ENCODE measurements at places on chromosomes 13 and 19.

- no peak for DNase-seq
These were observed 234.3 kb downstream of the TEX29 start for GRCh38 chr13:111554539-111555267.

GRCh38 chr19:18233224-18233825, 7.1 kb upstream of the PDE4C start:
- DNase-seq: no peak

GRCh38 chr19:49255674-49256073, 69.3 kb downstream of the SLC6A16 start:
- no peak for DNase-seq

- no peak for DNase-seq
These were observed 590.1 kb upstream of the SLC10A2 start for GRCh38 chr13:103656311-103656710.

- DNase-seq: no peak
These were observed 4.2 kb downstream of the LIPE start for GRCh38 chr19:42422901-42423461.

- DNase-seq: peak; percentile 91
These were observed 2.2 kb upstream of the GSK3A start for GRCh38 chr19:42244347-42245220.

- DNase-seq: no peak
These were observed 5.6 kb downstream of the HMG20B start for GRCh38 chr19:3578390-3578789.

DNA sequence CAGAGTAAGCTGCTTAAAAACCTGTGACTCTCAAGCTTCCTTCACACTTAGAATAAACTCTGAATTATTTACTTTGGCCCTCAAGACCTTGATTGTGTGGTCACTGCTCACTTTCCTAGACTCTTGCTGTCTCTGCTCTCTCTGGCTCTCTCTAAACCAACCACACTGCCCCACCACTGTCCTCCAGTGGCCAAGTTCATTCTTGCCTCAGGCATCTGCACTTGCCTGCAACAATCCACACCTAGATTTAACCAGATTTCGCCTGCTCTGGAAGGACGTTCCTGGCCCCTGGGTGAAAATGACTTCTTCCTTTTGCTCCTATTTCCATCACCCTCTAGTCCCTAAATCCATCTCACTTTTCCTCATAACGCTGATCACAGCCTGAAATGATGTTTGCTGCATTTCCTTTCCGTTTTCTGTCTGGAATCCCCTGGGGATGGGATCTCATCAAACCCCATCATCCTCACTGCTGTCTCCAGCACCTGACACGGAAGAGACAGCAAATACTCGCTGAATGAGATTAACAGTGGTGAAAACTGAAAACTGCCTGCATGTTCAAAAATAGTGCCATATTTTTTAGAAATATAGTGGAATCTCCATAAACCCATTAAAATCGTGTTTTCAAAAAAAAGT, 232.6 kb downstream of the UQCRFS1 start:
- no peak for DNase-seq

DNA sequence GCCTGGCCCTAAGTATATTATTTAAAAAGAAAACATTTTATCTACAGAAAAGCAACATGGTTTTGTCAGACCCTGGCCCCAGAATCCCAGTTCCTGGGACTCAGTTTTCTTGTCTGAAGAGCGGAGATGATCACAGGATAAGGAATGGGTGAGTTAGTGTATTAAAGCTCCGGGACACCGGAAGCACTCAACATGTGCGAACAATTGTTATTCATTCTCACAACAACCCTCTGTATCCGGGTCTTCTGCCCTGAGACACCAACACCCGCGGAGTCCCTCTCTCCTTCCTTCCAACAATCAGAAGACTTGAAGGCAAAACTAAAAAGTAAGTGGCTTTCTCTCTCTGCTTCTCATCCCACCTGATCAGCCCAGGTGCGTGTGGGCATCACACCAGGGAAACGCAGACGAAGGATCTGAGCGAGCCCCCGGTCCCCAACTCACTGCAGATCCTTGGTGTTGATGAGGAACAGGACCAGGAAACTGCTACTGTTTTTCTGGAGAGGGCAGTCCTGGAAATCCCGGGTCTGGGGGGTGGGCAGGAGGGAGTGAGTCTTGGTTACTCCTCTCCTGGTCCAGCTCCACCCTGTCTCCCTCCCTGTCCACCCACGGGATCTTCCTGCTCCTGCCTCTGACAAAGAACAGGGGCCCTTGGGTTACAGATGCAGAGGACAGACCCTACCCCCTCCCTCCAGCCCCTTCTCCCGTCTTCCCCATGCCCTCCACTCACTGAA, 2.0 kb downstream of the GPR108 start:
- DNase-seq: no peak

GRCh38 chr19:32611161-32611560, 30.2 kb downstream of the PDCD5 start:
- DNase-seq: no peak

- DNase-seq: no peak
These were observed 506.3 kb downstream of the UQCRFS1 start for GRCh38 chr19:28706693-28707092.

All from urinary bladder (tissue), 4 donors.